Mesenchymal stem cell (in vitro differentiated cells and primary cell): ENCODE measurements at places on chromosomes 1 and 21.

- peak; percentile 68 for DNase-seq
Observed at GRCh38 chr1:168613691-168614231, 37.4 kb downstream of the XCL1 start.

DNA sequence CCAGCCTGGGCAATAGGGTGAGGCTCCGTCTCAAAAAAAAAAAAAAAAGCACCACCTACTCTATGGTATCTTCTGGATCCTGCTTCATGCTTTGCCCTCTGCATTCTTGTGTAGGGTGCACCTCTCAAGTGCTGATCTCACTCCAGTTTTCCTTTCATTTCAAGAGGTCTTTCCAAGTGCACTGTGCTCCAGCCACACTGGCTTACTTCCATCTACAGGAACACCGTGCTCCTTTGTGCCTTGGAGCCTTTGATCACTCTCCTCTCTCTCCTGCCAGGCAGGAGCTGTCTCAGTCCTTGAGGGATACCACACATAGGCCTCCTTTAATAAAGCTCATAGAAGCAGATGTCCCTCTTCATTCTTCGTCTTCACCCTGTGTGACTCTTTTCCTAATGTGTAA is 55.4 kb upstream of the GREM2 start:
- DNase-seq = no peak

GRCh38 chr21:8990326-8991087 is 1530.9 kb upstream of the TPTE start:
- DNase-seq = no peak

DNA sequence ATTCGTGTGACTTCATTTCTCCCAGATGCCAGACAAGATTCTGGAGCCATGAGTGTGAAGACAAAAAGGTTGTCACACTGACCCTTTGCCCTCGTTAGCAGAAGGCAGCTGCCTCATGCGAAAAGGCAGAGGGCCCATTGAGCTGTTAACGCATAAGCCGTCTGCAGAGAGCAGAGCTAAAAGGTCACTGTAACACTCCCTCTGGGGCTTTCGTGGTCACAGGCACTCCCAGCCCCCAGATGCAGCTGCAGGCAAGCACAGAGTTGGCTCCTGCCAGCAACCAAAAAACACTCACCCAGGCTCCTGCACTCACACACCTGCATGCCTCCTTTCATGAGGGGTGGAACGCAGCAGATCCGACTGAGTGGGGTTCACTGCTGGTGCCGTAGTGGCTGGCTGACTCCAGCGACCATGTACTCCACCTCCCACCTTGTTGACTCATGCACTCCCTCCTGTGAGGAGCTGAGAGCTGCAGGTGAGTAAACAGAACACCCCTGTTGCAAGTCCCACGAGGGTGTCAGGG is 287.5 kb downstream of the SMYD3 start:
- peak; percentile 52 for DNase-seq

DNA sequence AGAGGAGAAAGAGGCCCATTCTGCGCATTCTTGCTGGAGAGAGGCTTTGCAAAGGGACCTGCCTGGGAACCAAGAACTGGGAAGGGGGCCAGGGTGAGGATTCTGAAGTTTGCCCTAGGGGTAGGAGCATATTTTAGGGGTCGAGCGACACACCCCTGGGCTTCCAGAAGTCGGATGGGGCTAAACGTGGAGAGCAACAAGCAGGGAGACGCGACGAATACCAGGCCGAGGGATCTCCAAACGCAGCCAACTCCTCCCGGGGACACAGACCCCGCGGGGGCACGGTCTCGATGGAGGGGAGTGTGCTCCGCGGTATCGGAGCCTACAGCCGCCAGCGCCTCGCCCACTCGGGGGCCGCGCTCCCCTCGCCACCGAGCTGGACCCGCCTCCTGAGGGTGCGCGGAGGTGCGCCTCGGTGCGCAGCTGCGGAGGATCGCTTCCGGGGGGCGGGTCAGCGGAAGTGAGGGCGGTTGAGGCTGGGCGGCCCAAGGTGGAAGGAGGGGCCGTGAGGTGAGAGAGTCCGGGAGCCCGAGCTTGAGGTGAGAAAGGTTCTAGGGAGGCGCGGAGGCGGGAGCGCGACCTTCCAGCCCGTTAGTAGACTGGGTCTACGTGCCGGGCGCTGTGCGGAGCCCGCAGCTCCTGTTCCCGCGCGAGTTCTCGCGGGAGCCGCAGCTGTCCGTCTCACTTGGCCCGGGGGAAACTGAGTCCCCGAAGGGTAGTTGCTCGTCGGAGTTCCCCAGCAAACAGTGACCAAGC is at the start of gene MTFR1L:
TSS of gene MTFR1L (plus strand) at position 464 of the 756 bp plus-strand sequence. CDS start 3,151 bp downstream, outside the sequence.
- peak; percentile 83 for DNase-seq

DNA sequence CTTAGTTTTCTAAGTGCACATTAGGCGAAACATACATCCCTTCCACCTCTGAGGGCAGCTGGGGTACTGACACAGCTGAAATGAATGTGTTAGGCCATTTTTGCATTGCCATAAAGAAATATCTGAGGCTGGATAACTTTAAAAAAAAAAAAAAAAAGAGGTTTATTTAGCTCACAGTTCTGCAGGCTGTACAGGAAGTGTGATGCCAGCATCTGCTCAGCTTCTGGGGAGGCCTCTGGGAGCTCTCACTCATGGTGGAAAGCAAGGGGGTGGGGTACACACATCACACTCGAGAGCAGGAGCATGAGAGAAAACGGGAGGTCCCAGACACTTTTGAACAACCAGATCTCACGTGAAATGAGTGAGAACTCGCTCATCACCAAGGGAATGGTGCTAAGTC is 158.1 kb downstream of the PSMG1 start:
- no peak for DNase-seq

- peak; percentile 65 for DNase-seq
Observed at GRCh38 chr1:21099034-21099868, 77.4 kb downstream of the EIF4G3 start.

DNA sequence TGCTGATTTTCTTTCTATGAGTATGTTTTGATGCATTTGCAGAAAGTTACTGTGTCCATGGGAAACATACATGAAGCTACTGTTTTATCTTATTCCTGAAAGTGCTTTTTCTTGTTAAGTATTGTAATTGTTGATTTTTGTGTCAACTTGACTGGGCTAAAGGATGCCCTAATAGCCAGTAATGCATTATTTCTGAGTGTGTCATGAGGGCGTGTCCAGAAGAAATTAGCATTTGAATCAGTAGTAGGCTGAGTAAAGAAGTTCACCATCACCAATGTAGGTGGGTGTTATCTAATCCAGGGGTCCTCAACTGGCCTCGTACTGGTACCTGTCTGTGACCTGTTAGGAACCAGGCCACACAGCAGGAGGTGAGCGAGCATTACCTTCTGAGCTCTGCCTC is 760.2 kb downstream of the PLA2G4A start:
- DNase-seq = no peak

- no peak for DNase-seq
Observed at GRCh38 chr1:244802556-244803239, 32.8 kb upstream of the COX20 start.

DNA sequence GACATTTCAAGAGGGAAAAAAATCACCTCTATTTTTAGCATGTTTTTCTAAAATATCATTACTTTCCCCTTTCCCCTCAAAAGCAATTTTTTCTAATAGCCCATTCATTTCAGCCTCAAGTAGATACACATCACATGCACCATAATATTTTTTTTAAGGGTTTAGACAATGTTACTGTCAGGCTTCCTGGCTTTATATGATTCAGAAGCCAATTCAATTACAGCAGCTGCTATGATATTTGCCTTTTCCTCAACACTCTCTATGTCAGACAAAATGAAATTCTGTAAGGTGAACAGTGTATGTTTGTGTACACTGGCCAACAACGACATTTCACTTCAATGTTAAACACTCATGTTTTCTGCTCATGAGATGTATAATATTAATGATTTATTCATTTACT is 46.5 kb downstream of the OMA1 start:
- DNase-seq = no peak

DNA sequence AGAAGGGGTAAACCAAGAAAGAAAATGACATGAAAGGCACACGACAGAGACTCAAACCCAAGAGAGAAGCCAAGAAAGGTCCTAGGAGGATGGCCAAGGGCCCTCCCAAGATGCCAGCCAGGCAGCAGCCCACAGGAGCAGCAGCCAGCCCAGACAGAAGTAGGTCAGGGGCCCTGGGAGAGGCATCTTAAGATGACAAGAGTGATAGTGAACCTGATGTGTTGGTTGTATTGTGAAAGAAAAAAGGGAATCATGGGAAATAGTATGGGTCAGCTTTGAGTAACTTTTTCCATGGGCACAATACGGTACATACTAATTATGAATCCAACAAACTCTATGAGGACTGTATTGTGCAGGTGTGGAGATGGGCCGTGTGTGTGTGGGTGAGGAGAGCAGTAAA is 3.3 kb downstream of the CCSAP start:
- DNase-seq = peak; percentile 13

GRCh38 chr1:228225165-228225710 is 17.4 kb downstream of the OBSCN start:
- no peak for DNase-seq

- no peak for DNase-seq
Observed at GRCh38 chr1:10759413-10760200, 36.8 kb downstream of the CASZ1 start.

GRCh38 chr1:47418681-47419325 is 2.7 kb downstream of the FOXE3 start:
- no peak for DNase-seq

GRCh38 chr21:19124691-19125090 is 721.1 kb upstream of the TMPRSS15 start:
- no peak for DNase-seq

DNA sequence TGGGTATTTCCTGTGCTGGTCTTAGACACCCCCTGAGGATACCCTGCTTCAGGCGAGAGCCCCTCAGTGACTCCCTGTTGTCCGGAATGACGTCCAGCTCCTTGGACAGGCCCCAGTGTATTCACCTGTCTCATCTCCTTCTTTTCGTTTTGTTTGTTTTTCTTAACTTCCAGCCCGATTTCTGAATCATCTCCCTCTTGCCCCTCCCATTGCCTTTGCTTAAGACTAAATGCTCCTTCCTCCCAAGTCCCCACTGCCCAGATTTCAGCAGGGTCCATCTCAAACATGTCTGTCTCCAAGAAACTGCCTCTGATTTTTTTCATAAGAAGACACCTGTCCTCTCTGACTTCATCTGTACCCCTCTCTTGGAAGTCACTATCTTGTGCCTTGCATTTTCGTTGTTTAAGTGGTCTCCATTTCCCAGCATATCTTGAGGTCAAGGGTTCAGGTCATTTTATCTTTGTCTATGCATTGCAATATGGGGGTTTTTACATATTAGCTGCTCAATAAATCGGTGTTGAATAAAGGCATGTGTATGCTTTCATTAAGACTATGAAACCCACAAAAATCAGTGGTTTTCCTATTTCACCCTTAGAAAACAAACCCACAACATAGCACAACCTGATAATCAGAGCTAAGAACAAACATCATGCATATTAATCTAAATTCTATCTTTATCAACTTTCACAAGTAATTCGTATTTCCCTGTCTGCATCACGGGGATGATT is 58.4 kb upstream of the LGALS8 start:
- DNase-seq = no peak

GRCh38 chr1:12088607-12089006 is 25.5 kb downstream of the TNFRSF8 start:
- DNase-seq = no peak

GRCh38 chr1:218572050-218572449 is 226.9 kb downstream of the TGFB2 start:
- DNase-seq = no peak

DNA sequence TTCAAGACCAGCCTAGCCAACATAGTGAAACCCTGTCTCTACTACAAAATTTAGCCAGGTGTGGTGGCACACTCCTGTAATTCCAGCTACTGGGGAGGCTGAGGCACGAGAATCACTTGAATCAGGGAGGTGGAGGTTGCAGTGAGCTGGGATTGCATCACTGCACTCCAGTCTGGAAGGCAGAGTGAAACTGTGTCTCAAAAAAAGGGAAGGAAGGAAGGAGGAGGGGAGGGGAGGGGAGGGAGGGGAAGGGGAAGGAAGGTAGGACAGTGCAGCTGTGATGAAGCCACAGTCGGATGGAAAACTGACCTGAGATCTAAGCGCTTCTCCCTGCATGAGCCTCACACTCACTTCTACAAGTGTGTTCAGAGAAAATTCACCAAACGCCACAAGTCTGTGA is 22.0 kb upstream of the FHAD1 start:
- DNase-seq = no peak

GRCh38 chr1:202193614-202194327 is at the start of gene LGR6:
Gene LGR6, plus strand, starts transcription at chr1:202193799. Its CDS starts 191 bp downstream, at chr1:202193990.
- no peak for DNase-seq

DNA sequence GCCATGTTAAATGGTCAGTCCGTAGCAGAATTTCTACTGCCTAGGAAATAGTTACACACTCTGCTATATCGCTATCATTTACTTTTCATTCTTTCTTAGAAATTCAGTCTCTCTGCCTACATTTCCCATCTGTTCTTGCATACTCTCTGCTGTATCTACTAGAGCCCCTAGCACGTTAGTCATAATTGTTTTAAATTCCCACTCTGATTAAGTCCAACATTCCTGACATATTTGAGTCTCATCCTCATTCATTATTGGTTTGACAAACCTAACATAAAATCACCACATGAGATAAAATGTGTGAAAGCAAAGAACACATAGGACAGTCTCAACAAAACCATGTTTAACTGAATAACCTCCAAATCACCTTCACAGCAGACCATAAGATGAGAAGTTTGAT is 513.6 kb downstream of the PLPP3 start:
- DNase-seq = peak; percentile 18

GRCh38 chr21:15421947-15422346 is 307.8 kb upstream of the USP25 start:
- DNase-seq = no peak
